ENCODE measurements at places on chromosomes 12 and 14.

DNA sequence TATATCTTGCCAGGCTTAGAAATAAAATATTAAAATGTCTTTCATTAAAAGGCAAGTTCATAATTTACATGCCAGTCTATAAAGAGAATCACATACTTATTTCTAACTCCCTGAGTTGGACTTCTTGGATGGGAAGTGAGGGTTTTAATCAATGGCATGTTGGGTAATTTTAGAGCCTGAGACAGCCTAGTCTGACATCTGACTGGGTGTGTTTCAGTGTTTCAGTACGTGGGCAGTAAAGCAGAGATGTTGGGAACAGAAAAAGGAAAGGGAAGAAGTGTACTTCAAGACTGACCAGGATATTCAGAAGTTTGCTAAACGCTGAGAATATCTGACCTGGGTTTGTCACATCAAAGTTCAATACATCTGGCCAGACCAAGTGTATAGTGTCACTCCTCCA, 171.8 kb downstream of the BTG1 start:
- DNase-seq: no peak

- DNase-seq: peak; percentile 20
Observed at GRCh38 chr12:43786899-43787693, 19.0 kb downstream of the TWF1 start.

DNA sequence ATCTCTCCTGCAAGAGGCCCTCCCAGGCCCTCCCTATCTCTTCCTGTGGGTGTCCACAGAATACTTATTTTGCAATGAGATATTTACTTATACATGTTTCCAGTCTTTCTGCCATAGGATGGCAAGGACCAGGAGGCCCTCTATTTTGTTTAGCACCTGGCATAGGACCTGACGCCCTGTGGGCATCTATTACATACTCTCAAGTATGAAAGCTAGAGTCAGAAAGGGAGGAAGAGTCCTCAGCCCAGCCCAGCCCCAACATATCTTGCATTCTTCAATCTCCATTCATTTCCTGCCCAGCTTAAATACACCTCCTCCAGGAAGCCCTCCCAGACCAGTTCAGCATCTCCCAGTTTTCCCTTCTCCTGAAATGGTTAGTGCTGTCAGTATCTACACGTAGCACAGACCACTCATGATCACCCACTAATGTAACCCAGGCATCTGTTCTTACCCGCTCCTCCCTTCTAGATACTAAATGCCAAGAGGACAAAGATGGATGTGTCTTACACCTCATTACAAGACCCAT, 7.4 kb downstream of the FOXN4 start:
- no peak for DNase-seq

DNA sequence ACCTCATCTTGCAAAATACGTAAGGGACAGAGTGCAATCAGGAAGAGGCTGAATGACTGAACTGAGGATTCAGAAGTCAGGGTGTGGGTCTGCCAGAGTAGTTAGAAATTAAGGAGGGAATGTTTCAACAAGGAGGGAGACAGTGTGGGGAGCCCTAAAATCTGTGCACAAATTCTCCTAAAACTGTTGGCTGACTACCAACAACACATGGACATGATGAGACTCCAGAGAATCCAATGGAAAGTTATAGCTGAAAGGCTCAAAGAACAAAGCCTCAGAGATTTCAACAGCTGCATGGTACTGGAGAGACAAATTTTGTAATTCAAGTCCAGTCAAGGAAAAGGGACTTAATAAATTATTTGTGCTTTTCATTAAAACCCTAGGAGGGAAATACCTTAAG, 36.1 kb upstream of the NEDD1 start:
- no peak for DNase-seq

DNA sequence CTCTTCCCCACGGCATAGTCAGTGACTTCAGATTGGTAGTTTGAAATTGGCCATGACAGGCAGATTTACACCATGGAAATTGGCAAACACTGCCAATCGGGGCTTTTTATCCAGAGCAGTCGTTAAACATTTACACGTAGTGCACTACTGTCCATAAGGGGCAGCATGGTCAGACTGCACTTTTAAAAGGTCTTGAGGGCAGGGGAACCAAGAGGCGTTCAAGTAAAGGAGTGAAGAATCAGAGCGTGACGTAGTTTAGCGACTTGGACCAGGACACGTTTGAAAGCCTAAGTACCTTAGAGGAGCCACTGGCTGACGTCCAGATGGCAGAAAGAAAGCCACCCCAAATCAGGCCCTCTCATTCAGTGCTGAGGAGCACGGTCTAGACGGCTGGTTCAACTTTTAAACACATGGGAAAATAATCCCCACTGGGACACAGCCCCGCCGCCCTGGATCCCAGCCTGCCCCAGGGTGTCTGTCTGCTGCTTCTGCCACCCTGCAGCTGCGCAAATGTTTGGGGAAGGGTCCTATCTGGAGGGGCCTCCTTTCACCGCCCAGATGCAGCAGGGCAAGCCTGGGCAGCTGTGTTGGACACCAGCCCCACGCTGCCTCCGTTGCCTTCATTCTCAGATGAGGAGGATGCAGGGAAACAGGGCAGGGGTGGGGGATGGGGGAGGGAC, 52.5 kb upstream of the PPP2R5C start:
- DNase-seq: no peak

DNA sequence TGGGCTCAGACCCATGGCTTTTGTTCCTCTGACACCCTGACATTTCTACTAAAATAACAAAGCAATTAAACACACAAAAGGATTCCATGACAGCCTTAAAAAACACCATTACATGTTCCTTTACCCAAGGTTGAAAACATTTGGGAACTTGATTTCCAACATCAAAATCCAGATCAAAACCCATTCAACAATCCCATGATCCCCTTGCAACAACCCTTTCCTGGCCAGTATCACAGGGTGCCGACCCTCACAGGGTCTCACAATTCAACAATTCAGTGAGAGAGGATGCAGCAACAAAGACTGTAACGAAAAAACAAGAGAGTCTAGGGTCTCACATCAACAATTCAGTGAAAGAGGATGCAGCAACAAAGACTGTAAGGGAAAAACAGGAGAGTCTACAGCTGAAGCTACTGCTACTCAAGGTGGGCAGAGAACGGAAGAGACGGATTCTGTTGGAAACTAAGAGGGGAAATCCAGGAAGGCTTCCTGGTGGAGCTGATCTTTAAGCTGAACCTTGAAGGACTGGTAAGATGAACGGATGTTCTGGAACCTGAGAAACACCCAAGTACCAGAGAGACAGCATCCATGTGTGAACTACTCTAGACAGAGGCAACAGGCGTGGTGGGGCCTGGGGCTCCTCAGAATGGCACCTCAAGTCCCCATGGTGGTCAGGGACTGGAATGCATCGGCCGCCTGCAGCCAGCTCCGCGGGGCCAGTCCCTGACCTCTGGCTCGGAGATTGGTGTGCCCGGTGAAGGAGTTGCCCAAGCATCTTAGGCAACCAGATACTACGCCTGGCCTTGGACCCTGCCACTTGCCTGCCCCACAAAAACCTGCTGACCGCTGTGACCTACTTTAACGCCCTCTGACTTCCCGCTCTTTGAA, 22.7 kb upstream of the ZFP36L1 start:
- DNase-seq: no peak

Measured in AG10803 (cell line).